ENCODE measurements at places on chromosomes 13 and 19.

DNA sequence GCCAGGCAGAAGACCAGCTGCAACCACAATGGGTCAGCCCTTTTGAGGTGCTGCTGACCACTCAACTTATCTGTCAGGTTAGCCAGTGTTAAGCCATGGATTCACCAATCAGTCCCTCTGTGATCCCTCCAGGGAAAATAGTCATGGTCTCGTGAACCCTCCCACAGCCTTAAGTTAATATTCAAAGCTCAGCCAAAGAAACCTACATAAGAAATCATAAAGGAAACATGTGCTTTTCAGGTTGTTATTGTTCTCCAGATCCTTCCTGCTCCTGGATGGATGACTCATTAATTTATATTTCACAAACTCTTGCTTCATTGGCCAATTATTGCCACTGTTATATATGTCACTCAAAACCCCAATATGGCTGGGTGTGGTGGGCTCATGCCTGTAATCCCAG lies 161.9 kb downstream of the B3GLCT start:
- no peak for DNase-seq

GRCh38 chr19:12117201-12117970 lies 22.8 kb downstream of the ZNF20 start:
- DNase-seq: no peak

DNA sequence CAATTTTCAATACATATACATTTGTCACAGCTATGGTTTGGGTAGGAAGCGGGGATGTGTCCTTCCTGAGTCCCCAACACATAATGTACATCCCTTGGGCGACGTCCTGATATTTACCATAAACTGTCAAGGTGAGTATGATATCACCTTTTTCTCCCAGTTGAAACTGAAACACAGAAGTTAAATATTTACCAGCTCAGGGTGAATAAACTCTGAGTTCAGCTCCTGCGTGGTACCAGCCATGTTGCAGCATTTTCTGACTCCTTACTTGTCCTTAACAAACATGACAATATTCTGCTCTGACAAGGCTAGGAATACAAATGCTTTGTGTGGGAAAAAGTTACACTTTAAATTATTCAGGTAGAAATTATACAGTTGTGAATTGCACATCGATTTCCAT lies 294.2 kb downstream of the TEX29 start:
- DNase-seq: no peak

- DNase-seq: no peak
Observed at GRCh38 chr19:36201684-36202083, 12.8 kb downstream of the ZNF565 start.

- DNase-seq: no peak
Observed at GRCh38 chr19:43148233-43148632, 38.1 kb downstream of the PSG5 start.

GRCh38 chr13:56718791-56719190 lies 421.9 kb upstream of the PRR20A start:
- no peak for DNase-seq

- no peak for DNase-seq
Observed at GRCh38 chr13:23570921-23571315, 706 bp downstream of the TNFRSF19 start.

DNA sequence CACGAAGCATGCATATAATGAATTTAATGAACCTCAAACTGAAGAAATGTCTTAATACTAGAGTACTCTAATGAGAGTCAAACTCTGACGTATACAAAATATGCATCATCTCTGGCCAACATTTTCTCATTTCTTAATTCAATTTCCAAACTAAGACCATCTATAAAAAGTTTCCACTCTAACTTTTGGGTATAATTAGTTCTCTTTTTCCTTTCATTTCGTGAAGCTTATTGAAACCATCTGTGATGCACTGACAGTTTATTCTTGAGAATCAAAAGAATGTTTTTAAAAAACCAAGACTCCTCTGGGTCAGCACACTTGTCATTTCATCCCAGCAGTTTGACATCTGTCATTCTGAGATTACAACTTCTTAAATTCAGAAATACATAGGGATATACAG lies 90.0 kb downstream of the CAB39L start:
- DNase-seq: no peak

DNA sequence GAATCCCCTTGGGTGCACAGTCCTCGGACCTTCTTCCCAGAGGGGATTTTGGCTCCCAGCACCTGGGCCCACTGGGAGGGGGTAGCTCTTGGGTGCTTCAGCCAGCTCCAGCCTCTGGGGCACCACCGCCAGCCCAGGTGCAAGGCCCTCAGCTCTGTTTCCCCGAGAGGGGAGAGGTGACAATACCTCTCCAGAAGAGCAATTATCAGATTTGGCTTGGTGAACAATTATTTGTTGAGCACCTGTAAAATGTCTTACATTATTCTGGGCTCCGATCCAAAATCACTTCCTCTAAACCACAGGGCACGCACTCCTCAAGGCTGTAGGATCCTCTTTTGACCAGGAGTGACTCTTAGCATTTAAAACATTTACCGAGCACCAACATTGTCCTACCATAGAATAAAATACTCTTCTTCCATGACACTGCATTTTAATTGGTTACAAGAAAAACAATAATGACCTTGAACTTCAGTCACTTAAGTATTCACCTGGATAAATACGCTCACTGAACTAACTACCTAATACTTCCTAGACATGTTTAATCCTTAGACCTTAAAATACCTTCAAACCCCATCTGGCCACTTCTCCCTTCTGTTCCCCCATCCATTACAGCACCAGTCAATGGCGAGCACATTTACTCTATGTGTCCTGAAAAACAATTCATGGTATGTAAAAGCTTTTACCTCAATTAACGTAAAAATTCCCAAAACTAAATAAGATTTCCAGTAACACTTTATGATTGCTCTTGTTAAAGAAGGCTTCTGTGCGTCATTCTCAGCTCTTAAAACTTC lies 54.8 kb downstream of the ABCC4 start:
- DNase-seq: no peak

DNA sequence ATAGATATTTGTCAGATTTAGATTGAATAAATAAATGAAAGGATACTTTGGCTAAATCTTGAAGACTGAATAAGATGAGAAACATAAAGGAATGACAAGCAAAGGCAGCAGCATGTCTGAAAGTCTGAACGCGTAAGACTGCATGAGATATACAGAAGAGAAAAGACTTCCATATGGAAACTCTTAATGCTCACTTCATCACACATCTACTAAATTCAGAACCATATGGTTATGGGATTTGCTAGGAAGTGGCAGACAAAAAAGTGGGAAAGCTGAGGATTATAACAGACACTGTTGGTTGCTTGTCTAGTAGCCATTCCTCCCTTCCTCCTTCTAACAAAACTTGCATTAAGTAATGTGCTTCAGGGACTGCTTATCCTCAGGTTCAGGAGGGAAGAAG lies 446.7 kb downstream of the KCTD12 start:
- DNase-seq: no peak

DNA sequence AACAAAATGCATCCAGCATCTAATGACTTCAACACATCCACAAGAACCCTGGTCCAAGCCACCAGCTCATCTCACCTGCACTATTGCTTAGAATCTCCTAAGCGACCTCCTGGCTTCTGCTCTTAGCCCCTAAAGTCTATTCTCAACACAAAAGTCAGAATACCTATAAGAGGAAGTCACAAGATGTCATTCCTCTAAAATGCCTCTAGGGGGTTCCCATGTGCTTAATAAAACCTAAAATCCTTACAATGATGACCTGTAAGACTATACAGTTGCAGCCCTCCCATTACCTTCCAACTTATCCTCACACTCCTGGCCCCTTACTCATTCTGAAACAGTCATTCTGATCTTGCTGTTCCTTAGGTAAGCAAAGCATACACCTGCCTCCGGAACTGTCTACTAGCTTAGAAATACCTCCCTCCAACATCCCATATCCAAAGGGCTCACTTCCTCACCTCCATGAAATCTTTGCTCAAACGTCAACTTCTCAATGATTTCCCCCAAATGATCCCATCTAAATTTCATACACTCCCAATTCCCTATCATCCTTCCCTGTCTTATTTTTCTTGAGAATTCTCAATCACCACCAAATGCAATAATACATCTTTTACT lies 10.0 kb downstream of the ATP7B start:
- DNase-seq: peak; percentile 54

GRCh38 chr19:1276628-1277022 lies 1.3 kb downstream of the FAM174C start:
- peak; percentile 37 for DNase-seq

- DNase-seq: peak; percentile 24
Observed at GRCh38 chr19:56124578-56124977, 3.5 kb upstream of the ZNF787 start.

DNA sequence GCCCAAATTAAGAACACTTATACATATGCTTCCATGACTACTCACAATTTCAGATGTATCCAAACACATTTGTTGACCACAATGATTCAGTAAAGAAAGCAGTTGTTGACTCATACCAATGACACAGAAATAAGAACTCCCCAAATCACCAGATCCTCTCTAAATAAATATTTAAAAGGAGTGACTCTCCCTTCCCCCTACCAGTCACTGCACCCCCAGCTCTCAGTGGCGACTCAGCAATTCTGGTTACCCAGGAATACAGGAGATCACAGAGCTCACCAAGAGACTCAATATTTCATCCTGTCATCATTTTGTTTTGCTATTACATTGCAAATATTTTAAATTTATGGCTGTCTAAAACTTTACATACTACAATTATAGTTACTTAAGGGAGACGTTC lies 131.5 kb downstream of the RGCC start:
- DNase-seq: no peak

- DNase-seq: no peak
Observed at GRCh38 chr19:51786646-51787494, 8.1 kb upstream of the FPR3 start.

- no peak for DNase-seq
Observed at GRCh38 chr19:40326201-40326600, 22.0 kb downstream of the C19orf47 start.

GRCh38 chr13:103030776-103031175 lies 35.4 kb downstream of the SLC10A2 start:
- DNase-seq: no peak
